ENCODE measurements at places on chromosomes 5 and 9. TPM values are rescaled to one million over a fixed set of nuclear protein-coding genes. Genes with fewer than 3 reads are reported as not detected.

NMUR2 gene
- total RNA-seq: 0.13 TPM

AGTPBP1 gene
- total RNA-seq: 9.7 TPM

GABRA6 gene
- total RNA-seq: not detected

FAM114A2 gene
- 10.6 TPM for total RNA-seq

SLC46A2 gene
- total RNA-seq: not detected

ARHGEF39 gene
- 16.6 TPM for total RNA-seq

ARAP3 gene
- total RNA-seq: 4.8 TPM

ARID3C gene
- total RNA-seq: not detected

AQP7 gene
- total RNA-seq: 0.64 TPM

HMCN2 gene
- total RNA-seq: 0.05 TPM

RASGRF2 gene
- 1.6 TPM for total RNA-seq

NOL6 gene
- total RNA-seq: 69.2 TPM

PTGER4 gene
- total RNA-seq: 4.5 TPM

PFN3 gene
- total RNA-seq: not detected

PPP3R2 gene
- total RNA-seq: not detected

NEUROG1 gene
- not detected for total RNA-seq

PLPP7 gene
- not detected for total RNA-seq
